Fibroblast of villous mesenchyme (primary cell): ENCODE measurements at places on chromosomes 12 and 14. TPM values are rescaled to one million over a fixed set of nuclear protein-coding genes. Genes with fewer than 3 reads are reported as not detected.

The TMEM233 gene
- total RNA-seq, result not detected in 2 replicates

The TRMT61A gene
- total RNA-seq, result 8.2 and 9.7 TPM in 2 replicates

The TMEM119 gene
- total RNA-seq, result 83.3 and 186 TPM in 2 replicates

The TSPAN19 gene
- total RNA-seq, result not detected in 2 replicates

The TBX5 gene
- 0.43 and 1.9 TPM in 2 replicates for total RNA-seq

The KLRB1 gene
- not detected in 2 replicates for total RNA-seq

The GPX2 gene
- total RNA-seq, result not detected in 2 replicates
